Body of pancreas (tissue), 4 donors: ENCODE measurements at places on chromosomes 2 and 18. TPM values are rescaled to one million over a fixed set of nuclear protein-coding genes. Genes with fewer than 3 reads are reported as not detected.

DNA sequence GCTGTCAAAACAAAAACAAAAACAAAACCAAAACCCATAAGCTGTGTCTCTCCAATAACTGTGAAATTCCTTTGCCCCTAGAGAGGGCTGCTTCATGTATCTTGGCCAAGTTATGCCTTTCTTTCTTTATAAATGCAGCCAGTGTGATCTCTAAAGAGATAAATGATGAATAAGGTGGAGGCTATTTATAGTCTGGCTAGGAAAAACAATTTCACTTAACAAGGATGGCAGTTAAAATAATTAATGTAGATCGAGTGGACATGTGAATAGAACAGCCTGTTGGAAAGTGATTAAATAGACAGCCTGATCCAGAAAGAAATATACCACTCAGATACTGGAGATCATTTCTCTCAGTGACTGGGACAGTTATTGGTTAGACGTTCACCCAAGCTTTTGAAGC is 1666.9 kb upstream of the CELF4 start:
- no peak overlapping the region for H3K27ac ChIP-seq
- H3K36me3 ChIP-seq, result no peaks in the 10 kb centered on the region
- DNase-seq, result no peak
- H3K27me3 ChIP-seq, result no peaks in the 10 kb centered on the region

DNA sequence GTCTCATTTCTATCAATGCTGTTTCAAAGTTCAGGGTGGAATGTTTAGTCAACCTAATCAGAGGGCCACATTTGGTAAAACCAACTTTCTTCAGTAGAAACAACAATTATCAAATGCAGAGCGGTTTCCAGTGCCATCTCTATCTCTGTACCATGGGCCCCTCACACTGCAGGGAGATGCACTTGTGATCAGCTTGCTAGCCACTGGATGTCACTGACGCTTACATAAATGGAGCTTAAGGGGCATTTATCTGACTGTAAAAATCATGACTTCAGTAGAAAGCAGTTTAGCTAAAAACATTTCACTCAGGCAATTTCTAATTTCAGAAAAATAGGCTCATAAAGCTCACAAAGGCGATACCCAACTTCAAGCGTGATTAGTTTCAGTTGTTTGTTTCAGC is 678.0 kb downstream of the ZEB2 start:
- H3K36me3 ChIP-seq, result no peaks in the 10 kb centered on the region
- H3K4me3 ChIP-seq, result no peak overlapping the region
- no peaks in the 10 kb centered on the region for H3K27me3 ChIP-seq

- H3K27me3 ChIP-seq, result no peaks in the 10 kb centered on the region
- H3K36me3 ChIP-seq, result no peaks in the 10 kb centered on the region
- no peak overlapping the region for H3K27ac ChIP-seq
- no peak for DNase-seq
These were observed 172.3 kb downstream of the PARD3B start for GRCh38 chr2:204717591-204717990.

The CCDC74B gene
- total RNA-seq, result 1.0 TPM

DNA sequence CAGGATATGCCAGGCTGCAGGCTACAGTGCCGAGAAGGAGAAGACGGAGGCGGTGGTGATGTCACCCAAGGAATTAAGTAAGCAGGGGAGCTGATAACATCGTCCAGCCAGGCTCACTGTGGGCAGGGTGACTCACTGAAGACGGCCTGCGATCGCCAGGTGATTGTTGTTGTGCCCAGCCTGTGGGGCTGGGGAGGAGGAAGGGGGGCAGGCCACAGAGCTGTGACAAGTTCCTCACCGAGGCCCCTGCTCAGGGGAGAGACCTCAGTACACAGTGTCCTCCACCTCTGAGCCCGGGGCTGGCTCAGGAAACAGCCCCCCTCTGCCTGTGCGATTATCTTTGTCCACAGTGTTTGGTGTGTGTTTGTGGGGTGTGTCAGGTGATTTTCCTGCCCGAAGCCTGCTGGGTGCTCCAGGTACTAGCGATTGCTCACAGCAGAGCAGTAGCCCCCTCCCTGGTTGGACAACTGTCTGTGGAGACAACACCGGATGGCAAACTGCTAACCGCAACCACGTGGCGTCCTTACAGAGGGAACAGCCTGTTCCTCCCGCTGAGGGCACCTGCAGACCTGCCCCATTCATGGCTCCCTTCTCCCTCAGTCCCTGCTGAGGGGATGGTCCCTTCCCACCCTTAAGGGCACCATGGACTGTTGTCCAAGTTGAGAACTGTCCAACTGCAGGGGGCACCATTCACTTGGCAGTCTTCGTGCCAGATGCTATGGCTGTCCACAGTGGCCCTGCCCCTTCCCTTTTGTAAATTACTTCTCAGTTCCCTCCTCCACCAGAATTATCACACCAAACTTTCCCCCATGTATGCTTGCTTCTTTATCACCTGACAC is 95.1 kb downstream of the ZFP36L2 start:
- peak; percentile 75 for DNase-seq
- no peaks in the 10 kb centered on the region for H3K36me3 ChIP-seq
- H3K4me3 ChIP-seq, result no peak overlapping the region
- no peaks in the 10 kb centered on the region for H3K27me3 ChIP-seq
- peaks cover 32% of the 10 kb centered on the region for H3K4me1 ChIP-seq

The ACTR3 gene
- 43.8 TPM for total RNA-seq

GRCh38 chr18:74880706-74881278 is 283.1 kb downstream of the ZNF407 start:
- no peak for DNase-seq
- no peak overlapping the region for H3K27ac ChIP-seq
- no peaks in the 10 kb centered on the region for H3K36me3 ChIP-seq
- no peaks in the 10 kb centered on the region for H3K27me3 ChIP-seq

DNA sequence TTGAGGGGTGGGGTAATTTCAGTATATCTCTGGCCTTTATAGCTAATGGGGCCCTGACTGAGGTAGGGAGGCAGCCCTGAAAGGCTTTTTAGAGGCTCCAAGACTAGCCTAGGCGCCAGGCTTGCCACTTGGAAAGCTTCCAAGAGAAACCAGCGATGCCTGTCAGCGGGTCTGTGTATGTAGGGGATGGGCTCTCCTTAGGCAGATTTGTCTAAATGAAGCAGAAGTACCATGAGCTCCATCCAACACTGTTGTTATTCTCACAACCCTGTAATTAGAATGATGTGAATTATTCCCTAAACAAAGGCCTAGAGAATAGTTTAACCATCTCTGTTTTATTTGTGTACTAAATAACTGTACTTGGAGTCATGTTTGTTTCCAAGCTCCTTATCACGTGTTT is 138.1 kb downstream of the B3GNT2 start:
- H3K4me3 ChIP-seq, result no peak overlapping the region
- H3K4me1 ChIP-seq, result no peaks in the 10 kb centered on the region
- H3K27ac ChIP-seq, result no peak overlapping the region
- DNase-seq, result no peak

DNA sequence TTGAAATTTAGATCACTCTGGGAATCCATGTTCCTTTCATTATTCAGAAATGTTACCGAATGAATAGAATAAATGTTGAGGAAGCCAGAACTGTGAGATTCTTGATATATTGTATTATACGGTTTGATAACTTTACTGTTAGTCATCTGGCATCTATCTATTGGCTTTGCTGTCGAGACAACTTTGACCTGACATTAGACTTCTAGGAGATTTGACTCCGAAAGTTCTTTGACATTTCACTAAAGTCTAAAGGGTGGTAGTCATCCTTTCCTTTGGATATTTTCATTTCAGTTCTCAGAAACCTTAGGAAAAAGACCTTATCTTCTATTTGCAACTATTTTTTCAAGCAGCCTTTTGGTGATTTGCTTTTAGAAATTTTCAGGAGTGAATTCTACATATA is 1.9 kb downstream of the BMPR2 start:
- no peak for DNase-seq
- H3K4me1 ChIP-seq, result peaks cover 29% of the 10 kb centered on the region
- H3K4me3 ChIP-seq, result peak overlapping the region; percentile 95
- H3K27ac ChIP-seq, result peak overlapping the region; percentile 95
- no peaks in the 10 kb centered on the region for H3K27me3 ChIP-seq

The IGFBP5 gene
- total RNA-seq, result 35.8 TPM

DNA sequence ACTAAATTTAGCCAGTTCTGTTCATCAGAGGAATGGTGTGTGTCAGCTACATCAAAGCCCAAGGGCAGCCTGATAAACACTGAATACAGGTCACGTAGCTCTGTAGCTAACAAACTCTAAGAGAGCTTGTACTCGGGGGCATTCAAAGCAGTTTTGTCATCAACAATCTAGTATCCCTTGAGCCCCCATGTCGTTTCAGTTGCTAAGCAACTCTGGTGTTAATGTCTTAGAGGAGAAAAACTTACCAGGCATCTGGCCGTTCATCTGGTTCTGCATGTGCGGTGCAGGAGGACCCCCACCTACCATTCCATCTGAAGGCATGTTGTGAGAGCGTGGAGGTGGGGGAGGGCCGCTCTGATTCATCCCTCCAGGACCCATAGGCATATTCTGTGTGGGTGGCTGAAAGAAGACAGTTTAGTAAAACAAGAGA is 33.1 kb downstream of the SS18 start:
- no peak overlapping the region for H3K4me3 ChIP-seq
- H3K36me3 ChIP-seq, result no peaks in the 10 kb centered on the region
- no peak overlapping the region for H3K27ac ChIP-seq
- H3K27me3 ChIP-seq, result no peaks in the 10 kb centered on the region
- DNase-seq, result no peak

The PROC gene
- 0.26 TPM for total RNA-seq

GRCh38 chr2:232929303-232930058 is 59.4 kb downstream of the SNORC start:
- H3K36me3 ChIP-seq, result no peaks in the 10 kb centered on the region
- no peak for DNase-seq
- H3K27me3 ChIP-seq, result no peaks in the 10 kb centered on the region
- H3K27ac ChIP-seq, result no peak overlapping the region
- peaks cover 13% of the 10 kb centered on the region for H3K4me1 ChIP-seq
- no peak overlapping the region for H3K4me3 ChIP-seq

The CCDC85A gene
- 2.6 TPM for total RNA-seq

The HRH4 gene
- total RNA-seq, result not detected

The POTEC gene
- 4.0 TPM for total RNA-seq

DNA sequence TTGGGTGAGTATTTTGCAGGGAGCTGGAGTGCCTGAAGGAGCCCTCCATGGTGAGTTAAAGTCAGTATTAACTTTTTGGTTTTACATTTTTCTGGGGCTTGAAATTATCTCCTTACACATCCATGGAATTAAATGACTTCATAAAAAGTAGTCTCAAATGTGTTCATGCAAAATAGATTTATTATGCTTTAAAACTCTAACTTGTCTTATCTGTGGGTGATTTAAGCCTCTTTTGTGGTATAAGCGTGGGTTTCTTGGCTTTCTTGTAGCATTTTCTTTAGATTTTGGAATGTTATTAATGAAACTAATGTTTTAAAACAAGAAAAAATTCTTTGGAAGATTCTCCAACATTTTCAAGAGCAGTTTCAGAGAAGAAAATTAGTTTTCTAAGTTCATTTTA is 27.8 kb downstream of the NABP1 start:
- H3K27me3 ChIP-seq, result no peaks in the 10 kb centered on the region
- no peaks in the 10 kb centered on the region for H3K36me3 ChIP-seq
- peaks cover 10% of the 10 kb centered on the region for H3K4me1 ChIP-seq
- H3K27ac ChIP-seq, result no peak overlapping the region
- H3K4me3 ChIP-seq, result no peak overlapping the region
- DNase-seq, result no peak

GRCh38 chr2:106065983-106066820 is 127.9 kb downstream of the UXS1 start:
- H3K27me3 ChIP-seq, result peaks cover 8% of the 10 kb centered on the region
- H3K4me1 ChIP-seq, result peaks cover 9% of the 10 kb centered on the region
- no peak for DNase-seq
- H3K27ac ChIP-seq, result no peak overlapping the region
- no peaks in the 10 kb centered on the region for H3K36me3 ChIP-seq

DNA sequence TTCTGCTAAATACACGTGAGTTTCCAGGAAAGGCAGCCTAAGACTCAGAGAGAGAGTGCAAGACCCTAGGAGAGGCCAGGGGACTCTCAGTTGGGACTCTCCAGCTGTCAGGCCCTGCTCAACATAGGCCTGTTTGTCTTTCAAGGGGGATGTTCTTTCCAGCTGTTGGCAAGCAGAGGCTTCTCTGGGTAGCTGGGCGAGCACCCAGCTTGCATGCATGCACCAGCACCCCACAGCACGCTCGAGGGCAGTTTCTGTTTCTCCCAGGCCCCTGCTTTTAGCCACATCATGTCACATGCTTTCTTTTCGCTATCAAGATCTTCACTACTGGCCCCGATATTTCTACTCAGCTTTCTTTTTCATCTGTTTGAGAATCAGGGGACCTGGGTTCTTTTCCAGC is 479.3 kb upstream of the HS6ST1 start:
- no peak for DNase-seq
- no peaks in the 10 kb centered on the region for H3K36me3 ChIP-seq
- no peak overlapping the region for H3K27ac ChIP-seq
- H3K27me3 ChIP-seq, result no peaks in the 10 kb centered on the region
- H3K4me3 ChIP-seq, result no peak overlapping the region
- no peaks in the 10 kb centered on the region for H3K4me1 ChIP-seq

The KCNJ3 gene
- 0.78 TPM for total RNA-seq

DNA sequence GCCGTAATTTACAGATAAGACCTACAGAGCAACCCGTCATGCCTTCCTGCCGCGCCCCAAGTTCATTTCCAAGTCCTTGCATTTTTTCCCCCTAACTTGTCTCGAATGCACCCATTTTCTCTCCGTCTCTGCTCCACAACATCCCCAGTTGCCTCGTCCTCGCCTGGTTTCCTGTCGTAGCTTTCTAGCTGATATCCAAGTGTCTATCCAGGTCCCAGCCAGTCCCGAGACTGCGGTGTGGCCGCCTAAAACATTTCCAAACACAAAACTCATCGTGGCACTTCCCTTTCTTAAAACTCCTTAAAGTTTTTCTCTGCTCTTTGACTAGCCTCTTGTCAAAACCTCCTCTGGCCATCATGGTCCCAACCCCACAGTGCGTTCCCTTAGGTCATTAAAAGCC is 1.2 kb upstream of the BARD1 start:
- H3K4me3 ChIP-seq, result no peak overlapping the region
- peaks cover 4% of the 10 kb centered on the region for H3K4me1 ChIP-seq
- H3K27me3 ChIP-seq, result no peaks in the 10 kb centered on the region

GRCh38 chr2:176566961-176567360 is 297.7 kb downstream of the MTX2 start:
- no peaks in the 10 kb centered on the region for H3K4me1 ChIP-seq
- no peak overlapping the region for H3K4me3 ChIP-seq
- H3K36me3 ChIP-seq, result no peaks in the 10 kb centered on the region

The PLCD4 gene
- total RNA-seq, result 0.52 TPM

DNA sequence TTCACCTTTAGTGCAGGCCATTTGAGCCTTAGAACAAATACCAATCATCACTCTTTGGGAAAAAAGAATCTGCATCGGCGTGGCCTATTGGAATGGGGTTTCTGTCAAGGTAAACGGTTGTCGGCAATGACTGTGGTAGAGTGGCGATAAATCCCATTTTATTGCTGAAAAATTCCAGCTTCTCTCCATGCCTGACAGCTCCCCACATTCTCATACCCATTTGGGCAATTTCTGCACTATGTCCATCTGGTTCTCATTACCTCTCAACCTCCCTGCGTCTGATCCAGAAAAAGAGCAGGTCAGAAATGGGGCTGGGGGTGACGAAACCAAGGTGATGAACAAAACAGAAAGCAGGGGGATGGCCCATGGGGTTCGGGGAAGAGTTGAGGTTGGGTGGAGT is 254.0 kb downstream of the MEIS1 start:
- no peaks in the 10 kb centered on the region for H3K27me3 ChIP-seq
- H3K4me1 ChIP-seq, result peaks cover 8% of the 10 kb centered on the region
- no peak overlapping the region for H3K4me3 ChIP-seq
- no peak overlapping the region for H3K27ac ChIP-seq
- no peak for DNase-seq

GRCh38 chr2:233051241-233052149 is 8.6 kb upstream of the INPP5D start:
- peaks cover 5% of the 10 kb centered on the region for H3K4me1 ChIP-seq
- peak; percentile 35 for DNase-seq
- H3K36me3 ChIP-seq, result no peaks in the 10 kb centered on the region
- H3K27me3 ChIP-seq, result no peaks in the 10 kb centered on the region
- no peak overlapping the region for H3K27ac ChIP-seq
- no peak overlapping the region for H3K4me3 ChIP-seq

The ITGA4 gene
- 4.3 TPM for total RNA-seq
